Upper lobe of right lung (tissue), 1 donor: ENCODE measurements at places on chromosomes 13 and 19. TPM values are rescaled to one million over a fixed set of nuclear protein-coding genes. Genes with fewer than 3 reads are reported as not detected.

Gene CFAP97D2
- not detected for total RNA-seq

Gene C13orf42
- not detected for total RNA-seq

Gene CLEC17A
- total RNA-seq: not detected

Gene FLT1
- total RNA-seq: 72.4 TPM

Gene TEX26
- total RNA-seq: not detected

Gene ZNF14
- total RNA-seq: 6.4 TPM

Gene KLK12
- not detected for total RNA-seq

Gene TEX101
- not detected for total RNA-seq

Gene RPS15
- 841 TPM for total RNA-seq

Gene USPL1
- total RNA-seq: 13.1 TPM

Gene C1QTNF9
- total RNA-seq: not detected

Gene ZNF416
- 5.6 TPM for total RNA-seq

Gene CLIP3
- total RNA-seq: 10.5 TPM

Gene KIR2DL1
- 0.58 TPM for total RNA-seq

Gene HSD17B14
- total RNA-seq: 23.5 TPM

Gene KCNRG
- total RNA-seq: 1.5 TPM

Gene ZNF253
- total RNA-seq: 8.1 TPM

Gene CRLF1
- 23.4 TPM for total RNA-seq

Gene ZNF541
- total RNA-seq: 0.26 TPM

Gene C19orf33
- 63.0 TPM for total RNA-seq

Gene METTL21C
- total RNA-seq: not detected

Gene IQCN
- total RNA-seq: 4.9 TPM

Gene ELSPBP1
- total RNA-seq: not detected

Gene C19orf47
- 16.1 TPM for total RNA-seq

Gene CEACAM5
- total RNA-seq: 35.0 TPM

Gene SIGLEC8
- 2.1 TPM for total RNA-seq

Gene C2CD4C
- 2.6 TPM for total RNA-seq

Gene UBAC2
- total RNA-seq: 50.2 TPM

Gene PRR19
- 0.52 TPM for total RNA-seq

Gene ZNF540
- total RNA-seq: 6.1 TPM

Gene LRRC25
- total RNA-seq: 22.7 TPM

Gene HCST
- total RNA-seq: 44.0 TPM

Gene PPP1R13L
- 67.9 TPM for total RNA-seq

Gene CEACAM8
- total RNA-seq: not detected

Gene RGL3
- 54.6 TPM for total RNA-seq

Gene C19orf38
- total RNA-seq: 7.4 TPM

Gene SGCG
- total RNA-seq: 4.6 TPM

Gene FBXO17
- total RNA-seq: 13.3 TPM

Gene TGFBR3L
- 1.2 TPM for total RNA-seq

Gene ZNF177
- 3.3 TPM for total RNA-seq

Gene BRCA2
- 3.6 TPM for total RNA-seq

Gene CCDC61
- total RNA-seq: 15.4 TPM

Gene CGB1
- total RNA-seq: not detected

Gene ZNF569
- total RNA-seq: 5.2 TPM

Gene PRODH2
- total RNA-seq: not detected

Gene PTPRH
- total RNA-seq: not detected

Gene POMP
- total RNA-seq: 56.5 TPM

Gene CLDN10
- 2.2 TPM for total RNA-seq

Gene MCEMP1
- 97.9 TPM for total RNA-seq

Gene FSTL3
- total RNA-seq: 114 TPM

Gene HPN
- 36.4 TPM for total RNA-seq

Gene MEF2B
- 1.4 TPM for total RNA-seq

Gene ALKBH7
- total RNA-seq: 57.2 TPM

Gene MADCAM1
- 1.2 TPM for total RNA-seq

Gene PRKCG
- total RNA-seq: not detected

Gene CNFN
- 0.87 TPM for total RNA-seq

Gene ZNF324B
- 6.9 TPM for total RNA-seq

Gene GFY
- total RNA-seq: not detected
